Naive thymus-derived CD4-positive, alpha-beta T cell (primary cell): ENCODE measurements at places on chromosomes 11 and 22. TPM values are rescaled to one million over a fixed set of nuclear protein-coding genes. Genes with fewer than 3 reads are reported as not detected.

TRIM34 gene
- 11.2 and 11.7 TPM in 2 replicates for total RNA-seq

ASCC2 gene
- 93.8 TPM for total RNA-seq

POU2F3 gene
- not detected for total RNA-seq

VPS37C gene
- total RNA-seq, result 4.1 TPM

LARGE2 gene
- total RNA-seq, result not detected in 2 replicates

NRGN gene
- total RNA-seq, result 48.7 TPM

SCUBE2 gene
- not detected for total RNA-seq

REXO2 gene
- 48.1 TPM for total RNA-seq

OR56A1 gene
- total RNA-seq, result not detected

P2RY2 gene
- not detected for total RNA-seq

TMEM121B gene
- 0.13 TPM for total RNA-seq

CCDC116 gene
- total RNA-seq, result 0.43 TPM

DNA sequence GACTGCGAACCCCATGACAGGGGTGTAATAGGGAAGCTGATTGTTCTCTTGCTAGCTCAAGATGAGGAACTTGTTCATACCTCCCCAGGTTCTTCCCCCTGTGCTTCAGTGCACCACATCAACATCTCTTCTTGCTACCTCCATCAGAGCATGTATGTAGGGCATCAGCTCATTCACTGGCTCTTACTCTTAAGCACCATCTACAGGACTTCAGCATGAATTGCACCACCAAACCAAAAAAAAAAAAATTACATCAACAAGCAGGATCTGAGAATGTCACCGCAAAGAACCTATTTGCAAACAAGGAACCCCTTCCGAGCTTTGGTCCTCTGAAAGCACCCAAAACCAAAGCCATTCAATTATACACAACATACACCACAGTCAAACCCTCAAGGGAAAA is 2226.5 kb upstream of the RAG2 start:
- DNase-seq, result no peak

GRCh38 chr11:107131756-107132155 is 113.5 kb upstream of the GUCY1A2 start:
- no peak for DNase-seq

GRCh38 chr22:30881361-30882183 is 87.0 kb downstream of the MORC2 start:
- no peak for DNase-seq

DNA sequence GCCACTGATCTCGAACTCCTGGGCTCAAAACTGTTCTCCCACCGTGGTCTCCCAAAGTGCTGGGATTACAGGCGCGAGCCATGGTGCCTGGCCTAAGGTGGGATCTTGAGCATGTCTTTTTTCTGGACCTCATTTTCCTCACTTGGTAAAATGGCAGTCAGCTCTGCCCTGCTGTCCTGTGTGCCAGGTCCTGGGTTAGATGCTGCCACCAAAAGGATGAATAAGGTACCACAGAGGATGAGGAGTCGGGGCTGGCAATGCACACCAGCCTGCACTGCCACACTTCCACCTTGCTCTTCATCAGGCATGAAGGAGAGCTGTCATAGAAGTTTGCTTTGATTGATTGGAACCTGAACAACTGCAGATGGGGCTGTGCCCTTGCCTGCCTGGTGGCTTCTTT is 32.3 kb downstream of the ACO2 start:
- no peak for DNase-seq

GRCh38 chr11:93870616-93871015 is 20.2 kb upstream of the VSTM5 start:
- DNase-seq, result no peak

DNA sequence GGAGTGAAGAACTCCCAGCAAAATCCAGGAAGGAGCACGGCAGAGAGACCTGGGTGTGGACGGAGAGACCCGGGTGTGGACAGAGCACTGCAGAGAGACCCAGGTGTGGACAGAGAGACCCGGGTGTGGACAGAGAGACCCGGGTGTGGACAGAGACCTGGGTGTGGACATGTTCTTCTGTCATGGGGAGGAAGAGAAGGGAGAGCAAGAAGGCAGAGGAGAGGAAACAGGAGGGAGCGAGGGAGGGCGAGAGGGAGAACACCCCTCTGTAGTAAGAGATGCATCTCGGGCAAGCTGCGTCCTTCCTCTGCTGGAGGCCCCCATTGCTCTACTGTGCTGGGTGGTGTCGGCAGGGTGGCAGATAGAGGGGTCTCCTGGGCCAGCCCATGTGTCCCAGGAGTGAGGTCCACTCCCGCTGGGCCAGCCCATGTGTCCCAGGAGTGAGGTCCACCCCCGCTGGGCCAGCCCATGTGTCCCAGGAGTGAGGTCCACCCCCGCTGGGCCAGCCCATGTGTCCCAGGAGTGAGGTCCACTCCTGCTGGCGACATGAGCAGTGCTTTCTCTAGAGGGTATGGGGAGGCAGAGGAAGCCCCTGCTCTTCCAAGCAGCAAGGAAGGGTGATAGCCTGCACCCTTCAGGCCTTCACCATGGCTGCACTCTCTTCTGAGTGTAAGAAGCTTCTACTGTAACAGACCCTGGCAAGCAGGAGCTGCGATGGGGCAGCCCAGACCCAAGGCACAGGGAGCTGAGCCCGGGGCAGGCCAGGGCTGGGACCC is 934.2 kb downstream of the BRD1 start:
- DNase-seq, result no peak

DNA sequence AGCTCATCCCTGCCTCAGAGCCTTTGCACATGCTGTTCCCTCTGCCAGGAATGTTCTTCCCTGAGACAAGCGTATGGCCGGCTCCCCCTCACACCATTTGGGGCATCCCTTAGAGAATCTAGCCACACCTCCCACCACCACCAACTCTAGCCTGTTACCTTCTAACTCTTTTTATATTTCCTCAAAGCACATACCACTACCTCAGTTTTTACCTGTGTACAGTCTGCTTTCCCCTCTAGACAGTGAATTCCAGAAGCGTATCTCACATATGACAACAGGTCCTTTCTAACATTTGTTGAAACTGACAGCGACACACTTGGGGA is 75.1 kb upstream of the ARFGAP3 start:
- no peak for DNase-seq

DNA sequence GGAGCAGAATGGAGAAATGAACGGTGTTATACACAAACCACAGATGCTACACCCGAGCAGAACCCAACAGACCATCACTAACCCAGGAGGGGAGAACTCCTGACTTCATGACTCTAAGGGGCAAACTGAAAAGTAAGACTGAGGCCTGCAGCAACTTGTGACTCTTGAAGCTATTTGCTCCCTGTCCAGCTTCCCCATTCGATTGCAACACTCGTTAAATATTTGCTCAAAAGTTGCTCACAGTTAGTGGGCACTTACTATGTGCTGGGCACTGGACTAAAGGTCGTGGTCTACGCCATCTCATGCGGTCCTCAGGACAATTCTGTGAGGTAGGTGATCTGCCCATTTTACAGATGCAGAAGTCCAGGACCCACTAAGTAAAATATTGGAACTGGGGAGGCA is 9.5 kb upstream of the ADA2 start:
- DNase-seq, result no peak

GRCh38 chr11:74050465-74050864 is 41.6 kb upstream of the UCP3 start:
- no peak for DNase-seq

DNA sequence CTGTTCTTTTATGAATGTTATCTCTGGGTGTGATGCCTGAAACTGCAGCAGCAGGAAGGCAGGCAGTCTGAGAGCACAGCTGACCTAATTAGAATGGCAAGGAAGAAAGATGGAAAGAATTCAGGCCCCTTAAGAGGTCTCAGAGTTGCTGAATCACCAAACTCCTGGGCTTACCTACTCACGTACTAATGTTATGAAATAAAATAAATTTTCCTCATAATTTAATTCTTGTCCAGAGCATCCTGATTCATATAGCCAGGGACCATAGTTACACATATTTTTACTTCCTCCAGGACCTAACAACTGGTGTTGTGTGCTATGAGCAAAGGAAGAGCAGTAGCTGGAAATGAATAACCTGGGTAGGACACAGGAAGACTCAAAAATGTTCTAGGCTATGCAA is 41.9 kb downstream of the SNX19 start:
- no peak for DNase-seq

- DNase-seq, result no peak
These were observed 62.4 kb upstream of the CD5 start for GRCh38 chr11:61039916-61040315.

DNA sequence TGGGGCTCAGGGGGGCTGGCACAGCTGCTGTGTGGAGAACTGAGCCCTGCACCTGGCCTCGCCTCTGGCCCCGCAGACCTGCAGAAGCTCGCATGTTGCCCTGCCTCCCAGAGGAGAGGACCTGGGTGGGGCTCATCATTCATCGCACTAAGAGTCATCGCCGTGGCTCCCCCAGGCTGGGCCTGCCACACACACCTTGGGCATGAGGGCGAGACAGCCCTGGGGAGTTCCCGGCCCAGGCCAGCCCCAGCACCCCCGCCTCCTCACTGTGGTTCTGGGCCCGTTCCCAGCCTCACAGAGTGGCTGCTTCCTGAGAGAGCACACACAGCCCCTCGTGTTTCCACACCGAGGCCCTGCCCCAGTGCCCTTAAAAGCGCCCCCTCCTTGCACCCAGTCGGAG is 694.6 kb downstream of the TBC1D22A start:
- DNase-seq, result no peak

- DNase-seq, result no peak
These were observed 133.9 kb downstream of the WNT7B start for GRCh38 chr22:45843031-45843430.

GRCh38 chr11:23318670-23319069 is 458.4 kb upstream of the CCDC179 start:
- DNase-seq, result no peak

DNA sequence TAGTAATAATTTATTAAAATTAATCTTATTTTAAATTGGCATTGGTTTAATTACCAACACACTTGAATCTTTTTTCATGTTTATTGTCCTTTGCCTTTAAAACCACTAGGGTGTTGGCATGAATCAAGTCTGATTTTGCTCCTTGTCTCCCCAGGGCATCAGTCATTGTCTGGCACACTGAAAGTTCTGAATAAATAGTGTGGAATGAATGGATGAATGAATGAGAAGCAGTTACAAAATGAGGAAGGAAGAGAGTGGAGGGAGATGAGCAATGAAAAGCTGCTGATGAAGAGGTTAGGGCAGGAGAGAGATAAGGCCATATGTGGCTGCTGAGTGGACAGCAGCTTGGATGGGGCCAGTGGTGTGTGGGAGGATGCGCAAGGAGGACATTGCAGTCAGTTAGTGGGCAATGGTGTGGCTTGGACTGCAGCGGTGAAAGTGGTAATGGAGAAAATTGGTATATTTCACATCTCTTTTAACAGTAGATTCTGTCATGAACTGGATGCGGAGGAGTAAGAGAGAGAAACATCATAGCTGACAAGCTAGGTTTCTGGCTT is 132.0 kb downstream of the SPON1 start:
- DNase-seq, result no peak

DNA sequence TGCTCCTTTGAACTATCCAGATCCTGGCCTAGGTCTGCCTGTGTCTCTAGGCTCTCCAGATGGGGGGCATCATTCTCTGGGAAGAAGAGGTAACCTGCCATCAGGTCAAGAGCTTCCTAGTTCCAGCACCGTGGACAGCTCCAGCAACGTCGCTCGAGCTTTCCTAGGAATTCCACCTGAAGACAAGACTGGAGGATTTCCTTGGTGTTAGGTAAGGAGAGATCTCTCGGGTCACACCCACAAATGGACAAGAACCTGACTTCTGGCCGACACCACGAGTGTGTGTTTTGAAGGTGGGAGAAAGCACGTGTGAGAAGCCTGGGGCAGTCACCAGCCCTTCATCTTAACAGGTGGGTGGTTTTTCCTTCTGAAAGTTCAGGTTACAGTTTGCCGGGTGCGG is 1.2 kb downstream of the PRG3 start:
- no peak for DNase-seq

DNA sequence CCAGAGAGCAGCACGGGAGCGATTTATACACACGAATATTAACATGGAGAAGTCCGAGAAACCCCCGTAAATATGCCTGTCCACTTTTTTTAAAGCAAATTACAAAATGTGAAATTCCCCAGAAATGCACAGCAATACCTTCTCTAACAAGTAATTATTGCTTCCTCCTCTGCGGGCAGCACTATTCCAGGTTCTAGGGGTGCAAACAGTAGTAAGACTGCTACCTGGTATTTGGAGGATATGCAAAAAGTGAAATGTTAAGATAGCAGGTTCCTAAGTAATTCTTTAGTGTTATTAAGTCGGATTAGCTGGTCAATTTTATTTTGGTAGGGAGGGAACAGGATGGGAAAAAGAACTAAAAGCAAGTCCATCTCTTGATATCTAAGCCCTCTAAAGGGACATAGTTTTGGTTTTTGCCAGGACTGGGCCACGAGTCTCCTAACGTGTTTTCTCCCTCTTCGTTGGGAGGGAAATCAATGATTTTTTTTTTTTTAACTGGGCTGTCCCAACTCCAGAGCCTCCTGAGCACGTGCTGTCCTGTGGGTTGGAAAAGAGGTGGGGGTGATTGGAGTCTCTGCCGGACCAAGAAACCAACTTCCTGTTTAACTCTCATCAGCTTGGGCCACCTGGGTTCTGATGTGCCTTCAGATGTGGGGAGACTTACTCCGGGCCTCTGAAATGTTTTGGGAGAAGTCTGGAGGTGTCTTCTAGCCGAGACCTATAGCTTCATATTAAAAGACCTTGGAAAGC is 1.7 kb upstream of the XBP1 start:
- DNase-seq, result no peak

GRCh38 chr22:49865156-49865555 is 11.5 kb downstream of the ZBED4 start:
- no peak for DNase-seq

- DNase-seq, result no peak
These were observed 22.4 kb downstream of the RTCB start for GRCh38 chr22:32389685-32390084.

- no peak for DNase-seq
These were observed 13.6 kb downstream of the FJX1 start for GRCh38 chr11:35631891-35632290.

DNA sequence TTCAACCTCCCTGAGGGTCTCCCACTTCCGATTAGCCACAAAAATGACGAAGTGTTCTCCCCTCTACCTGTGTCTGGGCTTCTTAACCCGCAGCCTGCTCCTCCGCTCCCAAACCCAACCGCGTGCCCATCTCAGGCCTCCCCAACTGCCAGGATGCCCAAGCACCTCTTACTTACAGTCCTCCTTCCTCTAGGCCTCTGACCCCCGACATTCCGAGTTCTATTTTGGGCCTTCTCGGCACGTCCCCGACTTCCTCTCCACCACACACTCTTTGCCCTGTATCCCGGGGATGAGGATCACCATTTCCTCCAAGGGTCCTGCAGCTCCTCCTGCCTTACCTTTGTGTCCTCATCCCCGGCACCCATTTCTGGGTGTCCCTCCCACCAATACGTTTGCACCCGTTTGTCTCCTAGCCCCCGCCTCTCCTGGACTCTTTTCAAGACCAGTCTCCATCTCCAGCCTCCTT is 388 bp upstream of the MUS81 start:
- no peak for DNase-seq
